Endodermal cell (in vitro differentiated cells): ENCODE measurements at places on chromosomes 5 and 9.

- DNase-seq = no peak
These were observed 2.1 kb downstream of the DHX29 start for GRCh38 chr5:55305345-55305744.

GRCh38 chr5:159698322-159698721 is 218.0 kb upstream of the ADRA1B start:
- DNase-seq = no peak

DNA sequence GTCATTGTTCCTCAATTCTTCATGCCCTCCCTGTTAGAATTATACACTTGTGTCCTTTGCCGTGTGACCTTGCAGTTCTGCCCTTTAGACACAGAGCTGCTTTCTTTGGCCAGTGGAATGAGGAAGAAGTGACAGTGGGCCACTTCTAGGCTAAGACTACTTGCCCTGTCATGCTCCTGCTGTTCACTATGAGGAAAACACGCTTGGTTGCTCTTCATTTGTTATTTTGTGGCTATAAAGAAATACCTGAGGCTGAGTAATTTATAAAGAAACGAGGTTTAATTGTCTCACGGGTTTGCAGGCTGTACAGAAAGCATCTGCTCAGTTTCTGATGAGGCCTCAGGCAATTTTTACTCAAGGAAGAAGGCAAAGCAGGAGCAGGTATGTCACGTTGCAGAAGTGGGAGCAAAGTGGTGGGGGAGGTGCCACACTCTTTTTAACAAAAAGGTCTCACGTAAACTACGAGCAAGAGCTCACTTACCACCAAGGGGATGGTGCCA is 279.1 kb upstream of the DMAC1 start:
- no peak for DNase-seq

DNA sequence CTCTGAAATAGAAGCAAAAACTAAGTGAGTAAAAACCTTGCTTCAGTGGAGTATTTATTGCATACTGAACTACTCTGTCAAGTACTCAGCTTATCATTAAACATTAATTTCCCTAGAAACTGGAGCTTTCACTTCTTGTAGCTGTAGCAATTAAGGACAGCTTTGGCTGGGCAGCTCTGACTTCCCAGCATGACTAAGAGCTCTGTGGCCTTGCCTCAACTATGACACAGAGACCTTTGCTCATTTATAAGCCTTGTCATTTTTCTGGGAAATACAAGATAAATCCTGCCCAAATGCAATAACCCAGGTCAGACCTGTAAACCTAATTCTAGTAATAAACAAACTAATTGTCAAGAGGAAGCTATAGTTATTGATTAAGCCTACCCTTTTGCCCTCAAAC is 65.4 kb upstream of the STK32A start:
- no peak for DNase-seq

- DNase-seq = no peak
These were observed 504.4 kb downstream of the TLE4 start for GRCh38 chr9:80076162-80076561.

DNA sequence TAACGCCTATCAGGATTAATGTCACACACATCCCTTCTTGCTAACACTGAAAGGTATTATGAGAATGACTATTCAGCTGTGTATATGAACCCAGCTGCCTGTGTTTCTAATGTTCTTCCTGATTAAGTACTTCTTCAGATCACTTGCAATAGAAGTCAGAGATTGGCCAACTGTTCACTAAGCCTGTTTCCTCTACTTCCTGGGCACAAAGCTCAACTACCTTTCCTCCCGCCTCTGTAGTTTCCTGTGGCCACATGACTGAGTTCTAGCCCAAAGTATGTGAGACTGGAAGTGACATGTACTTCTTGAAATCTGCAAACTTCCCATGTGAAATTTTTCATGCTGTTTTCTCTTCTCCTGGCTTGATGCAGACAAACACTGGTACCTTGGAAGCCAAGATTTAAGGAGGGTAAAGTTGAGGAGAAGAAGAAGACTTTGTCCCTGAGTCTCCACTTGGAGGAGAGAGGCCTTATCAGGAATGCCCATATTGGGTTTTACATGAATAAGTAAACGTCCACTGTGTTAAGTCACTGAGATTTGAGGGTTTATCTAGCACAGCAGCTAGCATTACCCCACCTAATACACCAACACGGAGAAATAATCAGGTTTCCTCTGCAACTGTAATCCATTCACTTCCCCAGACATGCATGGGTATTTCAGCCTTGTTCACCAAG is 58.6 kb downstream of the SLIT3 start:
- DNase-seq = no peak

- DNase-seq = no peak
These were observed 41.9 kb downstream of the GPBP1 start for GRCh38 chr5:57215629-57216195.

DNA sequence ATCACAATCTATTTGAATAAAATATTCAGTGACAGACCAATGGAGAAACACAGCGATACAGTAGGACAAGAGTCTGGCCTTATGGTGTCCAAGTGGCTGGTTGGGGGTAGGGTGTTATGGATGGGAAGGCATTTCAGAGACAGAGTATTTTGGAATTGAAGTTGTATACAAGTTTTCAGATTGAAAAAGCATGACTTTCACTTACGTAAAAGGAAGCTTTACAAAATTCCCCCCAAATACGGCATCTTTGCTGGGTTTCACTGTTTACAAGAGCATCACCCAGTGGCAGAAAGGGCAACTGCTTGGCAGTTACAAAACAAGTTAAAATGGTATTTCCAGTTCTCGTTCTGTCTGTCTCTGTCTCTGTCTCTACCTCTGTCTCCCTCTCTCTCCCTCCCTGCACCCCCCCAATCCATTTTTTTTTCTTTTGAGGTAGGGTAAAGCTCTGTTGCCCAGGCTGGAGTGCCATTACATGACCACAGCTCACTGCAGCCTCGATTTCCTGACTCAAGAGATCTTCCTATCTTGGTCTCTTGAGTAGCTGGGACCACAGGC is 86.2 kb downstream of the PTPN3 start:
- DNase-seq = peak; percentile 75

- DNase-seq = no peak
These were observed 195.7 kb upstream of the TUT7 start for GRCh38 chr9:86549920-86550319.

- DNase-seq = no peak
These were observed 966.7 kb downstream of the MAT2B start for GRCh38 chr5:164472165-164472564.

- no peak for DNase-seq
These were observed 27.3 kb upstream of the EDIL3 start for GRCh38 chr5:84411832-84412605.

DNA sequence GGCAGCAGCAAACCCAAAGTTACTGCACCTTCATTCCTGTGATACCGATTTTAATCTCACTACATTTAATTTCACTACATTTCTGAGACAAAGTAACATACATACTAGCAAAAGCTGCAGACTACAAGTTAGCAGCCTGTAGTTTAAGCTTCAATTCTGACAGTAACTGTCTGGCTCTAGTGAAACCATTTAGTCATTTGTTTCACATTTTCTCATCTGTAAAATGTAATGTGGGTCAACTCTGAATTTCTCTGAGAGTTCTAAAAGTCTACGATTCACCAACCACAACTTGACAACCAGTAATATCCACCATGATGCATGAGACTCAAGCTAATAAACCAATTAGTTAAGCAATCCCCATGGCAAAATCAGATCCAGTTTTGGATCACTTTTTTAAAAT is 408.9 kb downstream of the PDE4D start:
- DNase-seq = no peak

DNA sequence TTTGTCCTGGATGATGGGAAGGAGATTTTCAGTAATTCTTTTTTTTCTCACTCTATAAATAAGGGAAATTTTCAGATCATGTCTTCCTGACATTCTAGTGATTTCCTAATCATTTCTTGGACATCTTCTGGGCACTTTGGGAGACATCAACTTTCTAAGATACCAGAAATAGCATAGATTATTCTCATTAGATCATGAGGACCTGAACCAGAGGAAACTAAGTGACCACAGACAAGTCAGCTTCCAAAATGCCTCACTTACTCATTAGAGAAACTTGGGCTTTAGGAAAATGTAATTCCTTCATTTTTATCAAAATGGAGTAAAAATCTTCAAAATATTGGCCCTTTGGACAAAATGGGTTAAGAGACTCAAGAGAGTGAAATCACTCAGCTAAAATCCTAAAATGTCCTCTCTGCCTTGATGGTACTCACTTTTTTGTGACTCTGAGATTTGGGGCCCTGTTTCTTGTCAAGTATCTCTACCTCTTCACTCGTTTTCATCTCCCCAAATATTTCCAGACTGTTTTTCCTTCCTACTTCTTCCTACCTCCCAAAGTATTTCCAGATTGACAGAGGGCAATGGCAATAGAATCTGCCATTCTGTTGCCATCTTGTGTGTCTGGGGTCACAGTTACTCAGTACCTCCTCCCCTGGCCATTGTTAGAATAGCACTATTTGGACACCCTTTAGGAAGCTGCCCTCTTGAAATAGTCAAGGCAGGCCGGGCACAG is 194.5 kb downstream of the NR3C1 start:
- no peak for DNase-seq

GRCh38 chr5:123209502-123210027 is 120.5 kb downstream of the PRDM6 start:
- no peak for DNase-seq

GRCh38 chr5:107092695-107093094 is 578.0 kb downstream of the EFNA5 start:
- DNase-seq = no peak

DNA sequence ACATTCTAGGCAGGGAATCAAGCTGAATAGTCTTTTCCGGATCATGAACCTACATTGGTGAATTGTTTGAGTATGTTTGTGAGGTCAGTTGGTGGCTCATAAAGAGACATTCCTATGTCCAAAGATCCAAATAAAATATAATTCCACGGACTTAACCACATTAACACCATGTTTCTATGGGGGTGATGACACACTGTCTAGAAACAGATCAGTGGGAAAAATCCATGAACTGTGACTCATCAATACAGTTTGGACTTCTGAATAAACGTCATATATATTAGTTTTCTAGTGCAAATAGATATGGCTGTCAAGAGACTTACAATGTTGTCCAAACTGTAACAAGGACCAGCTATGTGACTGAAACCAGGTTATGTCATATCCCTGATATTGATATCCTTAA is 509.9 kb upstream of the TYRP1 start:
- DNase-seq = no peak

GRCh38 chr9:127559247-127559680 is 52.8 kb upstream of the STXBP1 start:
- DNase-seq = no peak

- no peak for DNase-seq
These were observed 56.7 kb upstream of the RPS23 start for GRCh38 chr5:82334856-82335255.

GRCh38 chr5:172869691-172870090 is 35.6 kb downstream of the ERGIC1 start:
- DNase-seq = no peak

DNA sequence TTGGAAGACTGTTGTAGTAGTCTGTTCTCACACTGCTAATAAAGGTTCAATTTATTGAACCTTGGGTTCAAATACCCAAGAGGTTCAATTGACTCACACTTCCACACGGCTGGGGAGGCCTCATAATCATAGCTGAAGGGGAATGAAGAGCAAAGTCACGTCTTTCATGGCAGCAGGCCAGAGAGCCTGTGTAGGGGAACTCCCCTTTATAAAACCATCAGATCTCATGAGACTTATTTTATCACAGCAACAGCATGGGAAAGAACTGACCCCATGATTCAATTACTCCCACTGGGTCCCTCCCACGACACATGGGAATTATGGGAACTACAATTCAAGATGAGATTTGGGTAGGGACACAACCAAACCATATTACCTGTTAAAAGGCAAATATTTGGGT is 268.2 kb downstream of the TMEM167A start:
- DNase-seq = no peak

DNA sequence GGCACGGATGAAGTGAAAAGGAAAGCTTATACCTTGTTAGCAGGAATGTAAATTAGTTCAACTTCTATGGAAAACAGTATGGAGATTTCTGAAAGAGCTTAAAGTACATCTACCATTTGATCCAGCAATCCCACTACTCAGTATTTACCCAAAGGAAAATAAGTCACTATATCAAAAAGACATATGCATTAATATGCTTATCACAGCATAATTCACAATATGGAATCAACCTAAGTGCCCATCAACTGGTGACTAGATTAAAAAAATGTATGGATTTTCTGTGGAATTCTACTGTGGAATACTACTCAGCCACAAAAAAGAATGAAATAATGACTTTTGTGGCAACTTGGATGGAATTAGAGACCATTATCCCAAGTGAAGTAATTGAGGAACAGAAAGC is 279.6 kb downstream of the GABRB2 start:
- DNase-seq = no peak

- DNase-seq = no peak
These were observed 41.2 kb upstream of the ZNF300 start for GRCh38 chr5:150945947-150946346.

- no peak for DNase-seq
These were observed 1788.0 kb upstream of the NUDT12 start for GRCh38 chr5:105350486-105351140.

DNA sequence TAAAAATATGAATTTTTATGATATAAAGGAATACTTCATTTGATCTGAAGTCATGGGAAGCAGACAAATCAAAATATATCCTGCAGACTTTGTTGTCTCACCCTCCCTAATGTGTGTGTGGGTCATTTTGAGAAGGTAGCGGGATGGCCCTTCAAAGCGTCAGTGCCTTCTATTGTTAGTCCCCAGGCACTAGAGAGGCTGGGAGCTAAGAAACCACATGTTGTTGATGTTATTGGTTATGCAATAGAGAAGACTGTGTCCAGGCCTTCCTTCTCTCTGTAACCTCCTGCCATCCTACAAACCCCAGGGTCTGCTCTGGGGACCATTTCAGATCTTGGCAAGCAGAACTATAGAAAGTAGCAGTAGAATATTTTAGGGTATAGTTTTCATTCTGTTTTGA is 94.7 kb downstream of the NLN start:
- no peak for DNase-seq

DNA sequence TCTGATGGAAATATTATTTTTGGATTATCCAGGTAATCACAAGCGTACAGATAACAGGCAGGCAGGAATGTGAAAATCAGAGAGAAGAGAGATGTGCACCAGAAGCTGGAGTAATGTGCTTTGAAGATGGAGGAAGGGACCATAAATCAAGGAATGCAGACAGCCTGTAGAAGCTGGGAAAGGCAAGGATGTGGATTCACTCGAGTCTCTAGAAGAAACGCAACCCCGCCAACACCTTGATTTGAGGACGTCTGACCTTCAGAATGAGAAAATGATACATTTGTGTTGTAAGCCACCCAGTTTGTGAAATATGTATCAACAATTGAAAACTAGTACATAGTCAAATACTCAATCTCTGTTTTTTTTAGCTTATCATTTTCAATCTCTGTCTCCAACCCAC is 207.6 kb upstream of the MPDZ start:
- DNase-seq = no peak

DNA sequence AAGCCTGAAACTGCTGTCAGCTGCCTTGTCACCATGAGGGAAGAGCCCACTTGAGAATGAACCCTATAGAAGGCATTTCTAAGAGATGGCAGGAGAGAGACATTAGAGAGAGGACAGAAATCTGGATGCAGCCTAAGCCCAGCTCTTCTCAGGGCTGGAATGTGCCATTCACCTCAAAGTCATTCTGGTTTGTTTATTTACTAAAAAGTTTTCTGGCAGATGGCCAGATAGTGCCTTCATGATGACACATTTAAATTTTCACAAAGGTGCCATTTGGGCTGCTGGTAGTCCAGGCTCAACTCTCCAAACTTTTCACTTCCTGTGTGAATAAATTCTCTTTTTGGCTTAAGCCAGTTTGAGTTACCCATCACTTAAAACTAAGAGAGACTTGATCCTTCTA is 144.6 kb upstream of the ZNF366 start:
- DNase-seq = no peak
